ENCODE measurements at places on chromosomes 11 and 22.

GRCh38 chr11:102705626-102706025 is at the start of gene MMP27:
Gene MMP27, minus strand, starts transcription at chr11:102705769. Its CDS starts 55 bp downstream, at chr11:102705714.
- DNase-seq: no peak

GRCh38 chr22:30564761-30565119 is 9.7 kb downstream of the GAL3ST1 start:
- DNase-seq: peak; percentile 8

DNA sequence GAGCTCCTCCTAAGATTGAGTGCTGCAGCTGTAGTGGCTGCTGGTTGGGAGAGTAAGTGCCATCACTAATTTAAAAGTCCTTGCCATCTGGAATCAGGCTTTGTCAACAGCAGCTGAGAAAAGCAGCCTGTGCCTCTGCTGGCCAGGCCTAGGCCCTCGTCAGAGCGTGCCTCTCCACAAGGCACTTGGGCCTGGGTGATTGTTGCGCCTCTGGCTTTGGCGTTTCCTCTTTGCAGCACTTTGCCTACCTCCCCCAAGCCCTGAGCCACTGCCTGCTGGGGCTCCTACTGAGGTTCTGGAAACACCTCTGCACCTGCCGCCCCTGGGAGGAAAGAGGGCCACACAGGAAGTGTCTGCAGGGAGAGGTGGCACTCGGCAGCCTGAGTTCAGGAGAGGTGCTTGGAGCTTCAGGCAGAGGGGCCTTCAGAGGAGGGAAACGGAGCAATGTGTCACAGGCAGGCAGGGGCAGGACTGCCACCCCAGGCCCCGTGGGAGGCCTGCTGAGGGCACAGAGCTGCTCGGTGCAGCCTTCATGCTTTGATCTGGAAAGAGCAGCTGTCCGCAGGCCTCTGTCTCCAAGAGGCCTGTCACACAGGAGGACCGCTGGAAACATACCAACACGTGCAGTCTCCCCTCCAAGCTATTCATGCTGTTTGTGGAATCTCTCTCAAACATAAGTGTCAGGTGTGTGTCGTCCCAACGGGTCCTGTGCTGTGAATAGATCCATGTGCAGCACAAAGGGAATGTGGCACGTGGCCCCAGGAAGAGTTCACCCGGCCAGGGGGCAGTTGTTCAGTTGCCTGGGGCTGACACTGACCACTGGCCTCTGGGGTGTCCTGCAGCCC is 61.5 kb upstream of the EMID1 start:
- DNase-seq: no peak

DNA sequence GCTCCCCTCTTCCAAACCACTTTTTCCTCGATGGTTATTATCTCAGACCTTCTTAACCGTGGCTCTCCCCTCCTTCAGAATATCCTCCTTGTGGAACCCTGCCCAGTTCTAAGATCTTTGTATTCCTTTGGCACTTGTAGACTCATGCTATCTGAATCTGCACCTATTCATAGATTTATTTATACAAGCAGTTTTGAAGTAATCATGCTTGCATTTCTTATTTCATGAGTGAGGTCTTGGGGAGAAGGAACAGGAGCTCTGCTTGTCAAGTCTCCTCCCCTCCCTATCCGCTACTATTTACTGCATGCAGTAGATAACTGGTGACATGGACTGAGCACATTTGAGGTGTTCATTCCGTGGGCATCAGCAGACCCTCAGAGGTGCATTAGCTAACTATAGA is 5.4 kb upstream of the MADD start:
- no peak for DNase-seq

DNA sequence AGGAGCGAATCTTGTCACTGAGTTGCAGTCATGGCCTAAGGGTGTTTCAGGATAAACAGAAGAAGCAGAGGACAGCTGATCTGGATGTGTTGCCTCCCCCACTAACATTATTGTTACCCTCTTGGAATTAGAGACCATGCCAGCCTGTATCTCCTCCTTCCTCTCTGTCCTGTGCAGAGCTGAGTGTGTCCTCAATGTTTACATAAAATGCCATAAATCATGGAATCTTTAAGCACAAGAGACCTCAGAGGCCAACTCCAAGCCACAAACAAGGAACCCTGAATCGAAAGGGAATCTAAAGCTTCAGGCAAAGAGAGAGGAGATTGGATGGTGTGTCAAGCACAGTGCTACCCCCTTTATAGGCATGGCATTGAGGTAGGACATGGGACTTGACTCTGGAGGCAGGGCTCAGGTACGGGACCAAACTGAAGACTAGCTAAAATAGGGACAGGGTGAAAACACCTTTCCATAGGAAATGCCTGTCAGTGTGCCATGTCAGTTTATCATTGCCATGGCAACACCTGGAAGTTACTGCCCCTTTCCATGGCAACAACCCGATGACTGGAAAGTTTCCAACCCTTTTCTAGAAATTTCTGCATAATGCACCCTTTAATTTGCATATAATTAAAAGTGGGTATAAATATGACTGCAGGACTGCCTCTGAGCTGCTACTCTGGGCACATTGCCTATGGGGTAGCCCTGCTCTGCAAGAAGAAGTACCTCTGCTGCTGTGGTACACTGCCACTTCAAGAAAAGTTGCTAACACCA is 489.7 kb downstream of the MIAT start:
- DNase-seq: no peak

- DNase-seq: no peak
Measured at GRCh38 chr11:126419801-126420697, 64.6 kb downstream of the ST3GAL4 start.

DNA sequence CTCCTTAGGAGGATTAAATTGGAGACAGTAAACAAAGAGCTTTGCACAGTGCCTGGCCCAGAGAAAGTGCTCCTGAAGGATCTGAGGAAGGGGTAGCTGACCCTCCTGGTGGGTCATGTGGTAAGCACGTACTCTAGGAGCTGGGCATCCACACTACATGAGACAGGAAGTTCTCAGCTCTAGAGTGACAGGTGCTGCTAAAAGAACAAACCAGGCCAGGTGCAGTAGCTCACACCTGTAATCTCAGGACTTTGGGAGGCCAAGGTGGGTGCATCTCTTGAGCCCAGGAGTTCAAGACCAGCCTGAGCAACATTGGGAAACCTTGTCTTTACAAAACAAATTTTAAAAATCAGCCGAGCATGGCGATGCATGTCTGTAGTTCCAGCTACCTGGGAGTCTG is 13.1 kb downstream of the SLC43A1 start:
- DNase-seq: no peak

GRCh38 chr11:67054836-67055523 is 1.7 kb upstream of the RHOD start:
- no peak for DNase-seq

DNA sequence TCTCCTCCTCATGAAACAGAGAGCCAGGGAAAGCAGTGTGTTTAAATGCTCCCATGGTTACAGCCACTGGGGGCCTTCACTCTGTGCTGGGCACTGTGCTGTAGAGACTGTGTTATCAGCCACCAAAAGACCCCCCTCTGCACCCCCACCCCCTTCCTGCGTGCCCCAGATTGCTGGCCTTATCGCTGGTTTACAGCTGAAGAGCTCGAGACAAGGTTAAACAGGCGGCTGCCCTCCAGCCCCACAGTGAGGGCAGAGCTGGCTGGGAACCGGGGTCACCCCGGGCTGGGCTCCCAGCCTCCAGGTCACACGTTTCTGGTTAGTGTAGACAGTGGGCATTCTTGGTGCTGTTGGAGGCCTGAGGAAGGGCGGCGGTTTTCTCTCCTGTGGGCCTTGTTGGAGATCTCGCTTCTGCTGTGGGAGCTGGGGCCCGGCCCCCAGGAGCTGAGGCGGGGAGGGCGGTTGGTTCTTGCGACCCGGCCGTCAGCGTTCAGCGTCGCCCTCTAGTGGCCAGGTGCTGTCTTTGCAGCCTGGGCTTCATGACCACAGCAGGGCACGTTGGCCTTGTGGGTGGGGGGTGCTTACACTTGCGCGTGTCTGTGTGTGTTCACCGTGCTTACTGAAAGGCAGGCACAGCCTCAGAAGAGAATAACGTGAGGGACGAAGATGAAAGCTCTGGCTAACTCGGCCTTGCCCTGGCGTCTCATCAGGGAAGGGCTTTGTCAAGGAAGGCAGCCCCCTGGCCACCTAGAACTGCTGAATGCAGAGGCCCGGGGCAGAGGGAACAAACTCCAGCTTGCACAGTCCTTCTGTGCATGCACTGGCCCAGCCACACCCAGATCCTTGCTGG is 40.8 kb downstream of the TBC1D22A start:
- DNase-seq: peak; percentile 65

DNA sequence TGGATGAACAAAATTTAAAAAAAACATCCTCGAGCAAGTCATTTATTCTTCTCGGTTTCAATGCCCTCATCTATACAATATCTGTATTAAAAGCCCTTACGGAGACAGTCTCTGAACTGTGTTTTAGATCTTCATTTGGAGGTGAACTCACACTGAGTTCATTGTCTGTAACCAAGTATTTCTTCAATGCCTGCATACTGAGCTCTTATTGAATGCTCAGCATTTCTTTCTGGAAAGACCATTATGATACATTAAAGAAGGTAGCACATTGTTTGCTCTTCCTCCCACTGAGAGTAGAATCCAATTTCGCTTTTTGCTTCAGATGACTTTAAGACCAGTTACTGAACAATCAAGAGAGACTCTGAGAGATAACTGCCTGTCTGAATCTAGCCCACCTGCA is 1.7 kb upstream of the ANO3 start:
- DNase-seq: no peak

DNA sequence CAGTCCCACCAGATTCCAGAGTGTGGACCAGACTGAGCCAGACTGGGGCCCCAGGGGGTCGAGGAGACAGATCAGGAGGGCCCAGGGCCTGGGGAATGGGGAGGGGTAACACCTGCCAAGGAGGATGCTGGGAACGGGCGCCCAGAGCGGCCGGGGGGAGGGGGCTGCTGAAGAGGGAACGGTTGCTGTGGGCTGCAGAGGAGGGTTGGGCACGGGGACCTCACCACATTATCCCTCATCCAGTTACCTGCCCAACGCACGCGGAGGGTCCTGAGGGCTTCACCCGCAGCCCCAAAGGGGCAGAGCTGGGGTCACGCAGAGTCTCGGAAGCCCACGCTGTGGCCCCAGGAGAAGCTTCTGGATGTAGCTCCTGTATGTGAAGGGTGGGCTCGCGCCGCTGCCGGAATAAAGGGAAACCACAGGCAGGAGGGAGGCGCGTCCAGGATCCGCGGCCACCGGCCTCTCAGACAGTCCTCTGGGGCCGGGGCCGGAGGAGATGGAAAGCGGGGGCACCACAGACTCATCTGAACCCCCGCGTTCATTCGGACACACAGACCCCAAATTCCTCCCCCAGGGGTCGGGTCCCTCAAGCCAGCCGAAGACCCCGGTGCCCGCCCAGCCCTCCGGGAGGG is 866 bp upstream of the SELENOO start:
- peak; percentile 75 for DNase-seq

DNA sequence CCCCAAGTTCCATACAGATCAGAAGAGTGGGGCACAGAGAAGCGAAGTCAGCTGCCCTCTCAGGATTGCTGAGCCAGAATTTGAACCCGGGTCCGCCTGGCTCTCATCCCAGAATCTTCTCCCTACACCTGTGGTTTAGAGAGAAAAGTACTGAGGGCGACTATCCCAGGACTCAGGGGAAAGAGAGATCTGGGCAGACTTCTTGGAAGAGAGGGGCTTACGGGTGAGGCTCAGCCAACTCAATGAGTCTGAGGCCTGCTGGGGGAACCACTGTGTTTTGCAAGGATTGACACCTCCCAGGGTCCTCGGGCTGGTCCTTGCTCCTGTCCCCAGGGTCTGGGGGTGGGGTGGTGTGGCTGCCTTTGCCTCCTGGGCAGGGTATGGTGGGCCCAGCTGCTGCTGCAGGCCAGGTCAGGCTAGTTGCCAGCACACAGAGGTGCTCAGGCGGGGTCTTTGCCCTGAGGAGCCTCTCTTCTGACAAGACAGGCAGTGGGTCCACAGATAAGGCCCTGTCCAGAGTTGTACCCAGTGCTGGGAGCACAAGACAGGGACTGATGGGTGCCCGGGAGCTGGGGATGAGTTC is 1.2 kb downstream of the CAPN5 start:
- DNase-seq: no peak

DNA sequence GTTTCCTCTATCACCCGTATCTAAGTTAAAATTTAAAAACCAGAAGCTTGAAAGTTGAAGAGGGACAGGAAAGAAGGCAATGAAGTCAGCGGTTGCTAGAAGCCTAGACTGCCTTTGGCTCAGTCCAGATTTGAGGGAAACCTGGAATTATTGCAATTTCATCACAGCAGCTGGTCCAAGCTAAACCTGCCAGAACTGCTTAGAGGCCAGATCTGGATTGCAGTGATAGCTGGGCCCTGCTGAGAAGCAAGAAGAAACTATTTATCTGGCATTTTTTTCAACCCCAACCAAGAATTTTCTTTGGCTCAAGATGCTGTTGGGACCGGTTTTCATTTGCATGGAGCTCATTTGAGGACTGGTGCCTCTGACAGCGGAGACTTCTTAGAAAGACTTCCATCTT is 121.5 kb upstream of the TEAD1 start:
- DNase-seq: no peak

DNA sequence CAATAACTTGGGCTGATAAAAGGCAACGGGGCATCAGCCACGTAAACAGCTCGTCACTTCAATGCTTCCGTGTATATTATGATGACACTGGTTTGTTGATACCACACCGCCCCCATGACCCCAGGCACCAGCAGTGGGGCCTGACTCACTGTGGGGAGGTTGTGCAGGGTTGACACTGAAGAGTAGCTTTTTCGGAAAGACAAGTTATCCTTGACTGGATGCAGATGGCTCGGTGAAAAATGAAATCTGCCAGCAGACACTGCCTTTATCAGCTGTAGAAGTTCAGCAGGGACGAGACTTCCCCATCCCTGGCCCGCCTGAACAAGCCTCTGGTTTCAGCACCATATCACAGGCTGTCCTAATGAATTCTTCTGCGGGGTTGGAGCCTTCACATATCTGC is 55.6 kb downstream of the WT1 start:
- no peak for DNase-seq

DNA sequence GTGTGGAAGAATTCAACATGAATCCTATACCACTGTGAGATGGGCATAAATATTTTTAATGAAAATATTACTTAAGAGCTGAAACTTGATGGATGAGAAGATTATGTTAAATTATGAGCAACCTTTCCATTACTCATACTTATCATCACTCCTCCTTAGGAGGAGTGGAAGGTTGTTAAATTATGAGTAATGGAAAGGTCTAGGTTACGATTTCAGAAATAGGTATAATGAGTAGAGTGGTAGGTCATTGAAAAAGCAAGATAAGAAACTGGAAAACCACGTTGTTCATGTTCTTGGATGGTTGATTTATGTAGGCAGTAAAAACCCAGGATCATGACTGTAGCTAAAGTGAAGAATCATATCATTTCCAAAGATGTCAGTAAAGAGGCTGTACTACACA is 973.2 kb upstream of the RAG2 start:
- no peak for DNase-seq

- DNase-seq: no peak
Measured at GRCh38 chr11:123251657-123252344, 56.8 kb upstream of the CLMP start.
